ENCODE measurements at places on chromosomes 11 and 22.
A peak's percentile ranks its signal among the peaks of the same experiment; 100 is the strongest.

DNA sequence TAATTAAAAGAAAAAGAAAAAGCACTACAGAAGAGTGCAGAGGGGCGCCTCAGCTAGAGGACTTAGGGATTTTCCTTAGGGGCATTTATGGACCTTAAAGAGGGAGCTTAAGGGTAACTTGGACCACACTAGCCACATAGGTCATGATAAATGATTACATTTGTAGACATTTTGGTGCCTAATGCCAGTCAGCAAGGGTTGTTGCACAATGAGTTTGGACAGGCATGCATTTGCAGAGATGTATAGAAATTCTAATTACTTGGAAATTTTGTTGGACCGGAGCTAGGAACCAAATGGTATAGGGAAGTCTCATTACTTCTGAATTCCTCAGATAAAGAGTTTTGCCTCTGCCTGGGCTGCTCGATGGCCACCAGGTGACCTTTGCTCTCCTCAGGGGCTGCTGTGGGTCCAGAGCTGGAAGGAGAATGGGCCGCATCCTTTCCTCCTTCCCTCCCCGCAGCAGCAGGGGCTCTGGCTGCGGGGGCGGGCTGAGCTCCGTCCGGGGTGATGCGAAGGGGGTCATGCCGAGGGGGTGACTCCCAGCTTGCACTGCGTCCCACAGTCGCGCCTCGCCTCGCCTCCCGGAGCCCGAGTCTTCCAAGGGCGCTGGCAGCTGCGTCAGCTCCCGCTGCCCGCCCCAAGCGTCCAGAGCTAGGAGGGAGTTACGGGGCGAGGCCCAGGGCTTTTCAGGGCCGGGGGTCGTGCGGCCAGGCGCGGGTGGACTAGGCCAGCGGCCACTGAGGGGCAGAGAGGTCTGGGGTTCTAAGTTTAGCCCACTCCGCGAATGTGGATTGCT, 20.3 kb upstream of the MALAT1 start:
- DNase-seq, result peak; percentile 71

DNA sequence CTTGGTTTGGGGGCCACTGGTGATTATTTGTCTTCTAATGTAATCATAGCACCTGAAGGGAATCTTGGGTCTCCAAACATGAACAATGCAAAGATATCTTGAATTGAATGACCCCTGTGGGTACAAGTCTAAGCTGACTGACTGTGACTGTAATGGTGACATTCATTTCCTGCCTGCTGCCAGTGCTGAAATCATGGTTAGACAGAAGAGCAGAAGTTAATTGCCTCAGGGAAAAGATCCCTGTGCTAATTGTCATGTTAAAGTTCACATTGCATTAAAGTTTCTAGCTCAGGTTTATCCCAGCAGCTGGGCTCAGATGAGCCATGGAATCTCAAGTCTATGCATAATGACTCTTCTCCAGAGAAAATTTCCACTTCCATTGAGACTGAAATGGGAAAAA, 772.0 kb downstream of the ETS1 start:
- no peak for DNase-seq

DNA sequence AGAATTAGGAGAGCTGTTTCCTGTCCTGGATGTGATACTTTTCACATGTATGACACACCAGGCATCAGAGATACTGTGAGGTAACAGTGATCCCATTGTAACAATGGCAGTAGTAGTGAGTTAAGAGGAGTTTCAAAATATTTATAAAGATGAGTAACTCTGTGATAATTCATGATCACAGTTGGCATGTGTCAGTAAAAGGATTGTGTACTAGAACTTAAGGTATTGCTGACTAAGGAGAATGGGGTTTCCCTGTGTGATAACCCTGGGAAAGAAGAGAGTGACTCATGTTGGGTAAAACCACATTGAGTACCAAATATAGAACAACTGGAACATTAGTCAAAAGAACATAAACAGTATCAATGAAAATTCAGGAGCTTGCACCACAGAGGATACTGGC, 22.9 kb upstream of the SLC5A1 start:
- DNase-seq, result peak; percentile 83

GRCh38 chr22:19215360-19215759, 36.8 kb upstream of the SLC25A1 start:
- no peak for DNase-seq

GRCh38 chr11:128629516-128630106, 42.3 kb upstream of the ETS1 start:
- no peak for DNase-seq

- no peak for DNase-seq
Observed at GRCh38 chr11:121257289-121257688, 35.3 kb upstream of the SC5D start.

DNA sequence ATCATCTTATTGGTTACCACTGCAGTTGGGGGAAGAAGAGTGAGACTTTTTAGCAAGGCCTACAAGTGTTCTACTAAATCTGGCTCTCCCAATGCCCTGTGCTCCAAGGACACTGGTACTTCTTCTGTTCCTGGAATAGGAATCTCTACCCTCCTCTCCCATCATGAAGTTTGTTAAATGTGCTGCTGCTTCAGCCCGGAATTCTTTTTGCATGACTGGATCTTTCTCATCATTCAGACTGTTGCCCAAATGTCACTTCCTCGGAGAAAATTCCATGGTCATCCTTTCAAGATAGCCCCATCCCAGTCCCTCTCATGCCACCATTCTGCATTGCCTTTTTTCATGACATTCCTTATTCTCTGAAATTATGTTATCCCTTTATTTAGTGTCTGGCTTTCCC, 400.8 kb downstream of the SOX6 start:
- no peak for DNase-seq

All from astrocyte of the hippocampus (primary cell).